ENCODE measurements at places on chromosomes 13 and 19.
A peak's percentile ranks its signal among the peaks of the same experiment; 100 is the strongest.

DNA sequence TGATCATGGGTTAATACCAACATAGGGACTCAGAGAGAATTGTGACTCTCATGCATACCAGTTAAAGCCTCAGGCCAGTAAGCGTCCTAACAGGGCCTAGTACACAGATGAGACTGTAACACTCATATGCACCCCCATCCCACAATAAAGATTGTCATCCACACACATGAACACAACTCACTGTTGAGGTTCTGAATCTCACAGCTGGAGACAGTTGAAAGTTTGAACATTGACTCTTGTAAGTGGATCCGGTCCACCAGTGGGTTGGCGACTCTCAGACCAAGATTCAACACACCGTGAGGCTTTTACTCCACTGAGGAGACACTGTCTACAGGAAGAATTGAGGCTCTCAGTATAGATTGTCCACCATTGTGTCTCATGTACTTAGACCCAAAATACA lies 88.1 kb downstream of the ZNF429 start:
- no peak for DNase-seq

DNA sequence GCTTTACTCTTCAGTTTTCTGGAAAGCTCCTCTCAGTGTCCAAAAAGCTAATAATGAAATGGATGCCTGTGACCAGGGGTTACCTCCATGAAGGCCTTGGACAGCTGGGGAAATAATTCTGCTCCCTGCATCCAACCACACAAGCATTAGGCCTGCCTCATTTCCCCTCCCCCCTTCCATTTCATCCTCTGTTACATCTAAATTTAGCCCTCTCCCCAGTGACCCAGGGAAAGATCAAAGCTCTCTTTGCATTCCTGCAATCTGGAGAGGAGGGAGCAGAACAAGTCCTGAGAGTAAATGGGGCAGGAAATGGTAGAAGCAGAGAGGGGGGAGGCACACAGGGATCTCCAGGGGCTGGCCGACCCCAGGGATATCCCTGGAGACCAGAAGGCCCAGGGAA lies 452.7 kb downstream of the TSHZ3 start:
- DNase-seq: no peak

DNA sequence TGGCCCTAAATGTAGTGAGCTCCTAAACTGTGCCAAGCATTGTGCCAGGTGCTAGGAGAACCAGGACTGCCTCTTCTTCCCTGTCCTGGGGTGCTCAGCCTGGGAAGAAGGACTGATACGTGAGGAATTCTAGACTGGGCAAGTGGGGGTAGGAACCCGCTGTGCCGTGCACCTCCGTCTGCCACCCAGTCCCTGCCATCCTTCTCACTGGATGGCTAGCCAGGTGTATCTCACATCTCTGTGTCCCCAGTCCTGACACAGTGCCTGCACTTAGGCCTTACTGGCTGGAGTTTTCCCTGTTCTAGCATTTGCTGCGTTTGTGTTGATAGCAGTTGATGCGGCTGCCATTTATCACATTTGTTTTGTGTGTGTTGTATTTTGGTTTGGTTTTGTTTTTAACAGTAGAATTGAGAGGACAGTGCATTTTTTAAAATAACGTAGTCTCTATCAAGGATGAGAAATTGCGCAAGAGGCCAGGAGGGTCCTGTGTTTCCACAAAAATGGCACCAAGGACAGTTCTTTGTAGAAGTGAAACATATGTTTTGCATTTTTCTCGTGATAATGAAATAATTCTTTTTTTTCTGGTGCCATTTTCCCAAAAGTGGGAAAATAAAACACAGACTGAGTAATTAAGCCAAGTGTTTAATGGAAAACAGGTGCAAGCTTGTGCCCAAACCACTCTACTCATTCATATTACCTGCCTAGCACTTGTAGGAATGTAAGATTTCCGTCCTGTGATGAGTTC lies 4.7 kb upstream of the GPR183 start:
- no peak for DNase-seq

GRCh38 chr13:91318886-91319285 lies 28.6 kb upstream of the MIR17HG start:
- no peak for DNase-seq

DNA sequence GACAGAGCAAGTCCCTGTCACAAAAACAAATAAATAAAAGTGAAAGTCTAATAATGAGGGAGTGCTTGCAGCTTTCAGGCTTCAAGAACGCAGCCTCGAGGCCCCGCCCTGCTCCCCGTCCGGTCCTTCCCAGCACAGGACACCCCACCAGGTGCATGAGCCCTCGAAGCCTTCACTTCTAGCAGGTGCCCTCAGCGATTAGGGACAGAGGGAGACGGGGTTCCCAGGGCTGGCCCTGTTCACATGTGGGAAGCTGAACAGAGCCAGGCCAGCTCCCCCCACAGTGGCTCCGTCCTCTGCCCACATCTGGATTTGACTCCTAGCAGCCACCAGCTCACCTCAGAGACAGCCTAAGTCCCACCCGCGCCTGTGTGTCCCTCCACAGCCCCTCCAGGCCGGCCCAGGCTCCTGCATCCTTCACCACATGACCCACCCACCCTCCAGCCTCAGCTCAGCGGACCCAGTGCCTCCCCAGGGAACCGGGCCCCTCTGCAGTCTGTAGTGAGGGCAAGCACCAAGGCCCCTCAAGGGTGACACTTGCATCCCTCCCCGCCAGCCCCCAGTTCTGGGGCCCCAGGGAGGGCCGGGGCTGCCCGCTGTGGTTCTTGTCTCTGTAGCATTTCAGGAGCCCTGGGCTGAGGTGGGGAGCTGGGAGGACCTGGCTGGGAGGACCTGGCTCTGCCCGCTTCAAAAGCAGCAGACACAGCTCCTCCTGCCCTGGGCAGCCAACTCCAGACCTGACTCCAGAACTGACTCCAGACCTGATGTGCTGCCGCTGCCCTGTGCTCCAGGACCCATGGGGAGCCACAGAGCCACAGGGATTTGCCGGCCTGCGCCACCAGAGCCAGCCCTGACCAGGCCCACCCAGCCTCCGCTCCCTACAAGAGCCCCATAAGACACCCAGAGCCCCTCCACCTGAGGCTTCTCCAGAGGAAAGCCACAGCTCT lies 27.2 kb downstream of the GPX4 start:
- no peak for DNase-seq

GRCh38 chr13:24146961-24147569 lies 13.5 kb upstream of the SPATA13 start:
- DNase-seq: no peak

- peak; percentile 89 for DNase-seq
These were observed at the start of gene GMIP for GRCh38 chr19:19643158-19644053. Gene GMIP (minus strand): TSS chr19:19643657. CDS start chr19:19643529, 128 bp downstream.

DNA sequence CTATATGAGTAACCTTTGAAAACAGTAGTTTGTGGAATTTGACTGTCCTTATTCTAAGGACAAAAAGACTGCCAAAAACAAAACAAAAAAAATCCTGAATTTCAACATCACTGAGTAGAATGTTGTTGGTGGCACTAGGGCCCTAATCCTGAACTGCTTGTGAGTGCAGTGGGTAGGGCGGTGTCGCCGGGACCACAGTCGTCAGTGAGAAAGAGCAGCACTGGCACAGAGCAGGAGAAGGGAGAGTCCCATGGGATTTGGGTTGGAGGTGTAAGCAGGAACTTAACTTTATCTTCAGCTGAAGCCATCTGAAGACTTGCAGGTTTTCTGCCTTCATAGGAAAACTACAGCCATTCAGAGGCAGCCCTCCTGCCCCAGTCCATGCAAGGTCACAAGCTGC lies 5.6 kb downstream of the PCID2 start:
- DNase-seq: no peak

DNA sequence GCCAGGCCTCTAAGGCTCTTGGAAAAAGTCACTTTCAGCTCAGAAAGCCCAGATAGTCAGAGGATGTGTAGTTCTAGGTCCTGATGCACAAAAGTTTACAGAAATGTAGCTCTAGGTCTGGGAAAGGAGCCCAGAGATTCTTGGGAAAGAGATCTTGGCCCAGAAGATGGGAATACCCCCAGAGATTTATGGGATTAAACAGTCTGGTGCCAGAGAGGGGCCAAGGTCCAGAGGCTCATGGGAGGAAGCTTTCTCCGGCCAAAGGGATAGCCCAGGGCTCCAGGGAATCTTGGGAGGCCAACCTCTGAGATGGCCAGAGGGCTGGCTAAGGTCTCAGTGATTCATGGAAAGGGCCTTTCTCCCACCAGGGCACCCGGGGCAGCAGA lies 15.2 kb downstream of the BCAT2 start:
- DNase-seq: no peak

GRCh38 chr19:1783874-1784273 lies 28.2 kb downstream of the ATP8B3 start:
- no peak for DNase-seq

DNA sequence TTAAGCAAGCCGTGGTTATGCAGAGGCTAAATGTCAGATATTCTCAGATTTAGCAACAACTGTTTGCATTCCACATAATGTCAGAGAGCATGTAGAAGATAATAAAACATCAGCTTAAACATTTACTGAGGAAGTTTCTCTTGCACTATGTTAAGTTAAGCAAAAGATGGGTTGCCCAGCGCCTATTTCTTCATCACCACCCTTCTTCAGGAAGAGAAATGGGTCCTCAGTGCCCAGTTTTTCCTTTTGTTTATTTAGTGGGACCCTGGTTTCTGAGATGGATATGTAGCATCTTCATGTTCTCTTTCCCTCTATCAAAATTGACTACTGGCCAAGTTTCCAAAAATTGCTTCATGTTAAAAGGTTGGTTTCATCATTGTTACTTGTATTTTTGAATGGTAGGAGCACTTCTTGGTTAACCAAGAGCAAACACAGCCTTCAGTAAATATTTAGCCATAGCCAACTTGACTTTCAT lies 356.8 kb downstream of the RFC3 start:
- DNase-seq: no peak

- DNase-seq: no peak
These were observed 30.9 kb downstream of the ALOX5AP start for GRCh38 chr13:30766231-30766630.

DNA sequence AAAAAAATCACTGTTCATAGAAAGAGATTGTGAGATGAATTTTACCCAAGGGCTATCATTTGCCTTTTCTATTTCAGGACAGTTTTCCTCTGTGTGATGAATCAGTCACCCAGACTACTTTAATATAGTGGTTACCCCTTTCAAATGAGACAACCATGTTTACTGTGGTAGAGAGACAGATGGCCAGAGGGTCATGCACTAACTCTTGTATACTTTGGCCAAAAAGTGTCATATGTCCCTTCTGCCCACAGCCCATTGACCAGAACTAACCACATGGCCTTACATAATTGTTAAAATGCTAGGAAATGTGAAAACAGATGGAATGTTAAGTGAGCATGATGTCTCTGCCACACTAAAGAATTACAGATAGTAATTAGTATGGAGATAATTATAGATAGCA lies 498.7 kb downstream of the DACH1 start:
- no peak for DNase-seq

DNA sequence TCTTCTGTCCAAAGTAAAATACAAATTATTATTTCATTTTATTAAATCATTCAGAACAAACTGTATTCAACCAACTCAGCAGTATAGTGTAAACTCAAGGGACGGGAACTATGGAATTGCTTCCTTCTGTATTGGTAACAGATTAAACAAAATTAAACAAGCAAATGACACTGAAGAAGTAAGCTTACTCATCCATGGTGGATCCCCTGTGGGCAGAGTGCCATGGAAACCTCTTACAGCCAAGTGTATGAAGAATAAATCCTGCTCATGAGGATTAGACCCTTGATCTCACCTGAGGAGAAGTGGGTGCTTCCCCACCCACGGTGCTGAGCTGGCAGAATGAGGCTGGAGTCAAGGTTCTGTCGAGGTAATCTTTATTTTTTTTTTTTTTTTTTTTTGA lies 18.0 kb upstream of the RFXAP start:
- DNase-seq: peak; percentile 54

DNA sequence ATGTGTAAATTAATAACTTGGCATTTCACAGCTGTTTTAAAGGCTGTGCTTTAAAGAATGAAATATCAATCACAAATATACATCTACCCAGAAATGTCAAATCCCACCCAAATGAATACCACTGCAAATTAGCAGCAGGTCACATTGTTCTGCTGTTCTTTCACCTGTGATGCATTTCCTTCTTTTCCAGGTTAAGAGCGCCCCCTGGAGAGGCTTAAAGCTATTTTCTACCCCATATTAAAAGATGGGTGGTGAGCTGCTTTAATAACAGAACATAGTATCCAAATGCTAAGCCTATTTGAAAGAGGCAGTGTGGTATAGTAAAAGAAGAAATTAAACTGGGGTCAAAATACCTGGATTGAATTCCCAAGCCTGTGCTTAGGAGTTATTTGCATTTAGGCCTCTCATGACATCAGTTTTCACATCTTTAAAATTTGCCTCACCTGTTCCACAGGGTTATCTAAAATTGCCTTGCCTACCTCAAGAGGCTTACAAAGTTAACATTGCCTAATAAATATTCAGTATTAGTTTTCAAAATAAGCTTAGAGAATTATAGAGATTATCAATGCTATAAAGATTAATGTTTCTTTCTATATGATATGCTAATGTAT lies 396.9 kb upstream of the SLITRK5 start:
- DNase-seq: peak; percentile 44

GRCh38 chr13:87671031-87671752 lies at the start of gene SLITRK5:
Gene SLITRK5 (plus strand): TSS chr13:87671371. CDS start chr13:87675389, 4,018 bp downstream.
- peak; percentile 88 for DNase-seq

DNA sequence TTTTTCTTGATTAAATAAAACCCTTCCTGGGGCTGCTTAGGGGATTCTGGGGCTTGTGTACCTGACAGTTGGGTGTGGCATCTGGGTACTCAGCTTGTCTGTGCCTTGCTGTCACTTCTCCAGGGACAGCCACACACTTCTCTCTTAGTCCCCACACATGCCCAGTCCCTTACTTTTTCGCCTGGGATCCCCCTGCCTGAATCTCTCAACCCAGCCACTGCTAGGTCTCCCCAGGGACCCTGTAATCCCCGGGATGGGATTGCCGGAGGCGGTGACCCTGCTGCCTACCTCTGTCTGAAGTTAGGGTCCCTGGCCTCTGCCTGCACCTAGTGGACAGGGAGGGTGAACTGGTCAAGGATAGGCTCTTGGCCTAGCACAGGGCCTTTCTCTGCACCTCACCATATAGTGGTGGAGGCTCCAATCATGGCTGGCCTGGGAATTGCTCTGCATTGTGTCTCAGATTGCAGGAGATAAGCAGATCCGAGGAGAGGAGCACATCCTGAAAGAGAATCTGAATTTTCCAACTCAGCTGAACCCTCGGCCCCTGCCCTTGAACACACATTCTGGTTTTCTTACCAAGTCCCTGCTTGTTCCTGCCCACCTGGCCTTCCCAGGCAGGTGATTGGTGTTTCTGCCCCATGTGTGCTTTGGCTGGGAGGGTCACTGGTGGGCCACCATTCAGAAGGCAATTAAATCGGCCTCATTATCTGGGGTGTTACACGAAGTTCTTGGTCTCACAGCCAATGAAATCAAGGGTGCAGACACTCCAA lies 8.7 kb upstream of the ZNF492 start:
- no peak for DNase-seq

GRCh38 chr19:41847351-41848105 lies 2.7 kb downstream of the DMRTC2 start:
- no peak for DNase-seq

- no peak for DNase-seq
These were observed 12.0 kb upstream of the KCNC3 start for GRCh38 chr19:50341091-50341564.

DNA sequence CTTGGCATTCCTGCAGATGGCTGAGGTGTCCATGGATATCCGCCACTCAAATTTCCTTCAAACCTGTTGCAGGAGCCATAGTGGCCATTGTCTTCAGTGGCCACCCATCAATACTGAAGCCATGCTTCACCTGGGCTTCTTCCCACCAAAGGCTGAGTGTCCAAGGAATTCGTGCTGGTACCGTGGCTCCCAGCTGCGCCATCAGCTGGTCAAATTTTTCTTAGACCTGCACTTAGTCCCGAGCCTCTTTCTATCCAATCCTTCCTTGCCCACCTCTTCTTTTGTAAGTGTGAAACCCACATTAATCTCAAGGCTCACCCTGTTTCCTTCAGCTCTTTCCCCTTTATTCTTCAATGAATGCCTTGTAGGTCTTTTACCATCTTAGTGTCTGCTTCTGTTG lies 152.1 kb downstream of the PCDH9 start:
- DNase-seq: no peak

Data from D341Med (cell line).